ENCODE measurements at places on chromosomes 11 and 22.

DNA sequence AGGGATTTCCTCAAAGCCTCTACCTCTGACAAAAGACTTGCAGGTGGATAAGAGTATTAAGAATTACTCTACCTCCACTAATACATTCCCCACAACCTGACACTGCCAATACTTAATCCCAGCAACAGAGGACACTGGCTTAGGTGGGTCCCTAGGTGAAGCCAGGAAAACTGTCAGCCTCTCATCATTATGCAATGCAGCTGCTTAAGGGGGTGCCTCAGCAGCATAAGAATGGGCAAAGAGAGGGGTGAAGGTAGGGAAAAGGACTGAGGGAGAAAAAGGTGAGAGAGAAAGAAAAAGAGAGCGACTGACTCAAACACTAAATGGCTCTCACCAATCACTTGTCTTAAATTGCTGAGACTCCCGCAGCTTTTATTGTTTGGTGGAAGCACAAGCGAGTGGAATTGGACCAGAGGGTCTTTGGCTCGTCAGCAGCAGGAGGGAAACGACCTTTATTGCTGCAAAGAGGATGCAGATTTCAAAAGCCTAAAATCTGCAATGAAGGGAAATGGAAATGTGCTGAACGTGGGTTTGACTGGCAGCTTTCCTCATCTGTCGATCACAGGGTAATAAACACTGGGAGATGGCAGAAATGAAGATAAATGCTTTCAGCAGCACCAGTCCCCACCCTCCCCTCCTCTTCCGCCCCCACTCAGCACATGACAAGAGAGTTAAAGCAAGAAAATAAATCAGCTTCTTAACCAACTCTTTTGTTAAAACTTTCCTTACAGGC, 64.9 kb upstream of the CHRM4 start:
- DNase-seq: no peak

- DNase-seq: no peak
These were observed 711 bp downstream of the MAP3K11 start for GRCh38 chr11:65613091-65613928.

DNA sequence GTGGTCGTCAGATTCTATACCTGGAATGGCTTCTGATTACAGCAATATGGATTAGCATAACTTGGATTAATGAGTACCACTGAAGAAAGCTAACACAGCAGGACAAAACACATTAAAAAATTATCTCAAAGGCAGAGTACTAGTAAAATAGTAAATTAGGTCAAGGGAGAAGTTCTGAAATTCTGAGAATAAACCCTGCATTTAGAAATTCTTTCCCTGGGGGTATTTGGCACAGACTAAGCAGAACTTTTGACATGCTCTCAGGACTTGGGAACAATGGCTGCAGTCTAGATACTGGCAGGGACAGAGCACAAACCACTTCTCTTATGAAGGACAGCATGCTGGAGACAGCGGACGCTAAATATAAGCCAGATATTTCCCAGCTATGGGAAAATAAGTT, 85.6 kb upstream of the GRIA4 start:
- DNase-seq: no peak

DNA sequence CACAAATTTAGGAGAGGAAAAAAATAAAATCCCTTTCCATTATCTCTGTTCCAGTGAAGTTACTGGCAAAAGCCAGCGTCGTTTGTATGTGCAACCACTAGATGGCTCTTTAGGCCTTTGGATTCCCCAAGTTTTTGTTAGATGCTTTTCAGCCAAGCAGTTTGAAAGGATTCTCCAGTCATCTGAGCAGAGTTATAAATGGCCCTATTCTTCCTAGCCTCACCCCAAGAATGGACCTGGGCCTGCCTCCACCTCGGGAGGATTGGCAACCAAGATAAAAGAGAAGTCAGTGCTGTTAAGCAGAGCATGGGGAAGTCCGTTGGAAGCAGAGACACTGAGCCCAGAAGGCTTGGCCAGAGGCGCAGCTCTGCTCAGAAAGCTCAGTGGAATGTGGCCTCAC, 15.4 kb downstream of the FAM181B start:
- no peak for DNase-seq

GRCh38 chr11:63999349-64000025, 13.2 kb downstream of the OTUB1 start:
- DNase-seq: peak; percentile 44

DNA sequence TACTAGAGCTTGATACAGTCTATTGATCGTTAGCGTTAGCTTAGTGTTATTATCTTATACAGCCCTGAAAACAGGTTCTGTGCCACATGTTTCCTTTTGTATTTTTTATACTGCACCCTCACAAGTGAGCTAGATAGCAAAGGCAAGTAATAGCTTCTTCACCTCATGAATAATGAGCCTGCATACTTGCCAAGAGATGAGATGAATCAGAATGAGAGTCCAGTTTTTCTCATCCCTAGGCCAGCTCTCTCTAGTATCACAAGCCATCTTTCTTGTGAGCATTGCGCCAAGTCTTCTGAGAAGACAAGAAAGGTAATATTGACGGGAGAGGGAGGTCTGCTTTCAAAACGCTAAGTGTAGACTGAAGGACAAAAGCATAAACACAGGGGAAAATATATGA, 8.7 kb upstream of the CARD18 start:
- DNase-seq: no peak

DNA sequence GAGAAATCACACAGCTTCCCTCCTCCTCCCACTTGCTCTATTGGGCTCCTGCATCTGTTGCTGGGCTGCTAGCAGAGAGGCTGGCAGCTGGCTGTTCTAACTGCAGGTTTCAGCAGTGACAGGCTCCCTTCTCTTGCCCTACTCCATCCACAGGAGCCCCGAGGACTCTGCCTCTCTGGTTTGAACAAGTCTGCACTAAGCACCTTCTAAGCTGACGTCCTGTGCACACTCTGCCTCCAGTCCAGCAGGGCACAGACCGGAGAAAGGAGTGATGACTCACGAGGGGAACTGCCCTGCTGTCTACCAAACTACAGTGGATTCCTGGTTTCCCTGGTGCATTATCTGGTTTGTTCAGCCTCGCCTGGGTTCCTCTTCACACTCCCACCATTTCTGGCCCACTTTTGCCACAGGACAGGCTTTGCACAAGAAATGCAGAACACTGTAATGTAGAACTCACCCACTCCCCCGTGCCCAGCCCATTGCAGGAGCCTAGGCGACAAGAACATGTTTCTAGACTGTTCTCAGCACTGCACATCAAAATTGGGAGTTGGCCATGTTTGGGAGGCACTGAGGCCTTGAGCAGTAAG, 26.0 kb downstream of the IL10RA start:
- no peak for DNase-seq

DNA sequence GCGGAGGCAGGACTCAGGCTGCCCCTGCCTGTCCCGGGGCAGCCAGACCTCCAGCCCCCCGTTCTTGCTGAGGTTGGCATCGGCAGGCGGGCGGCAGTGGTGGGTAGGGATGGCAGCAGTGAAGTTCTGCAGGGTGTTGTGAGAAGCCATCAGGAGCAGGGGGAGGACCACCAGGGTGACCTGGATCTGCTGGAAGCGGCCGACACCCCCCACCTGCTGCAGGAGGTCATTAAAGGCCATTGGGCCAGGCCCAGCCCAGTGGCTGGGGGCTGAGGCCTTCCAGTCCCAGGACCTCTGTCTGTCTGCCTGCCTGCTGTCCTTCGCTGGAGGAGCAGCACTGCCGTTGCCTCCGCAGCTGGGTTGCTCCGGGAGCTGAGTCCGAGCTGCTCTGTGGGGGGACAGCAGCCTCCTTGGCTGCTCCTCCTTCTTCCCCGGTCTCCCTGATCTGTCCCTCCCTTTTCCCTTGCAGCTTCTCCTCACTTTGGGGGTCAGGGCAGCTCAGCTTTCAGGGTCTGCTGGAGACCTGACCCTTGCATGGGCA, at the start of gene SLC22A6:
SLC22A6 (minus strand) TSS at position 517 of the 541 bp plus-strand sequence; CDS start at position 240, 277 bp downstream.
- DNase-seq: no peak

DNA sequence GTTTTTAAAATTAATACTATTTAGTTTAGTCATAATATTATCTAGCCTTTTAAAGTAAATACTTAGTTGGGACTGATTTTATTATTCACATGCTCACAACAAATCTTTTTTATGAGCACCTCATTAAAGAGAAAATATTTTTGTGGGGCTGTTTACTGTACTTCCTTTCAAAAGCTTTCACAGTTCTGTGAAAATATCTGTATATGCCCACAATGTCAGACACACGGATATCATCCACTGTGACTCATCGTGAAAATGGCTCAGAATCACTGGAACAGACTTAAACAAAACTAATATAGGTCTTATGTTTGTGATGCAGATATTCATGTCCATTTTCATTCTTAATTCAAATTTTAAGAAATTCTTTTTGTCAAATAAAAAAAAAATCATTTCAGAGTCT, 305.2 kb downstream of the RAB38 start:
- no peak for DNase-seq

- no peak for DNase-seq
These were observed 299.4 kb upstream of the ANO5 start for GRCh38 chr11:21893565-21893867.

DNA sequence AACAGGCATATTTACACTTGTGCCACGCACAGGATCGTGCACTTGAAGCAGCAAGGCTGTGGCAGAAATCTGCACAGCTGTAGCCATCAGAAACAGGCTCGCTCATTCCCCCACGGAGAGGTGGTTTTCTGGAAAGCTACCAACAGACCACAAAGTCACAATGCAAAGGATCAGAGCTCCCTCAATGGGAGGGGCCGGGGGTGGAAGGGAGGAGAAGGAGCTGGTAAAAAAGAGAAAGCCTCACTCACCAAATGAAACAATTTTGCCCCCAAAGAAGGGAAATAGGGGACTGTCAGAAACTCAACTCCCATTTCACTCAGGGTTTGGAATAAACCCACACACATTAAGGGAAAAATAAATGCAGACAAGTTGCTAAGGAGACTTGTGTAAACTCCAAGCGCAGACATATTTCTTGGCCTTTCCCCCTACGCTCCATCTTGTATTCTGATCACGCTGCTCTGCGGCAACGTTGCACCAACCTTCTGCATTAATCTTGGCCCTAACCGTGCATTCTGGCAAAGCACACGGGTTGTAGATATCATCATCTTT, 43.2 kb upstream of the BLID start:
- no peak for DNase-seq

DNA sequence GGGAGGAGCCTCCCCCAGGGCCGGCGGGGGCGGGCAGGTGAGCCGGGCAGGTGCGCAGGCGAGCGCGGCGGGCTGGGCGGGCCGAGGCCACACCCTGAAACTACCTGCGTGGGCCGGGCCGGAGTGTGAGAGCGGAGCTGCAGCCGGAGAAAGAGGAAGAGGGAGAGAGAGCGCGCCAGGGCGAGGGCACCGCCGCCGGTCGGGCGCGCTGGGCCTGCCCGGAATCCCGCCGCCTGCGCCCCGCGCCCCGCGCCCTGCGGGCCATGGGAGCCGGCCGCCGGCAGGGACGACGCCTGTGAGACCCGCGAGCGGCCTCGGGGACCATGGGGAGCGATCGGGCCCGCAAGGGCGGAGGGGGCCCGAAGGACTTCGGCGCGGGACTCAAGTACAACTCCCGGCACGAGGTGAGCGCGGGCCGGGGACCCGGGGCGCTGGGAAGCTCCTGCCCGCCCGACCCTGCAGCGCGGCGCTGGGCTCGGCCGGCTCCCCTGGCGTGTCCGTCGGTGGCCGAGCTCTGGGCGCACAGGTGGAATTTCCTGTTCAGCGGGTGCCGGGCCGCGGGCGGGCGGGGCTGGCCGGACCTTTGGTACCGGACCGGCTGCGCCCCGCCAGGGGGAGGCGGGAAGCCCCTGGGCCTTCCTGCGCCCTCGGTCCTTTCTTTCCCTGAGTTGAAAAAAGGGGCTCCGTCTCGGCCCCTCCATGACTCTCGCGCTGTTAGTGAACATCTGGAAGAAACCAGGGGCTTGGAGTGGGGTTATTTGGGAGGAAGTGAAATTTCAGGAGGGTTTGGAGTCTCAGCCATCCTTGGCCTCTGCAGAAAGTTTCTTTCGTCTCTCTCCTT, at the start of gene ST14:
ST14 (plus strand) TSS at position 126 of the 841 bp plus-strand sequence; CDS start at position 324, 198 bp downstream.
- no peak for DNase-seq

- DNase-seq: no peak
These were observed 515.1 kb downstream of the TBC1D22A start for GRCh38 chr22:47277531-47277930.

DNA sequence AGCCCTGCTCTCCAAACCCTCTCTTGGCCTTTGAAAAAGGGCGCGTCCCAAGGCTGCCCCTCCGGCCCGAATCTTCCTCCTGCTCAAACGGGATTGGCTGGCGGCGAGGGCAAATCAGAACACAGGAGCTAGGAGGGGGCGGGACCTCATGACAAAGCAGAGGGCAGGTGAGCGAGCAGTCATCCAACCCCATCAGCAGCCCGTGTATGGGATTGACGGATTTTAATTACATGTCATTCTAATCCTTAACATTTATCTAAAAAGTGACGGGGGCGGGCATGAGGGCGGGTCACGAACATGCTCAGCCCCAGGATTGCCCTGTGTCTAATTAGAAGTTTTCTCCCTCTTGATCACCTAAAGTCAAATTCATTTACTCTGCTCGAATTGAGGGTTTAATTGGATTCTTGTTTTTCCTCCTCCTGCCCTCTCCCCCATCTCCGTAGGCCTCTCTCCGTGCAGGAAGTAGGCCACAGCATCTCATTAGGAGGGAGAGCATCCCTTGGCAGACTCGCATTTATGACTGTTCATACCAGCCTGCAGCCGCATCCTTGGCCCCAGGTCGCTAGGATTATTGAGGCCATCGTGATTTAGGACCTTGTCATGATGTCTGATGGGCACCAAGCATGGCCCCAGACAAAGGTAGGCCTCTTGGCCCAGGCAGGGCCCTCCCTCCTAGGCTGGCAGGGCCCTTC, 147.1 kb downstream of the CHST1 start:
- no peak for DNase-seq

- no peak for DNase-seq
These were observed at the start of gene OR4D9 for GRCh38 chr11:59510941-59511589. OR4D9 (plus strand) TSS chr11:59511539; CDS start chr11:59514913, 3,374 bp downstream.

DNA sequence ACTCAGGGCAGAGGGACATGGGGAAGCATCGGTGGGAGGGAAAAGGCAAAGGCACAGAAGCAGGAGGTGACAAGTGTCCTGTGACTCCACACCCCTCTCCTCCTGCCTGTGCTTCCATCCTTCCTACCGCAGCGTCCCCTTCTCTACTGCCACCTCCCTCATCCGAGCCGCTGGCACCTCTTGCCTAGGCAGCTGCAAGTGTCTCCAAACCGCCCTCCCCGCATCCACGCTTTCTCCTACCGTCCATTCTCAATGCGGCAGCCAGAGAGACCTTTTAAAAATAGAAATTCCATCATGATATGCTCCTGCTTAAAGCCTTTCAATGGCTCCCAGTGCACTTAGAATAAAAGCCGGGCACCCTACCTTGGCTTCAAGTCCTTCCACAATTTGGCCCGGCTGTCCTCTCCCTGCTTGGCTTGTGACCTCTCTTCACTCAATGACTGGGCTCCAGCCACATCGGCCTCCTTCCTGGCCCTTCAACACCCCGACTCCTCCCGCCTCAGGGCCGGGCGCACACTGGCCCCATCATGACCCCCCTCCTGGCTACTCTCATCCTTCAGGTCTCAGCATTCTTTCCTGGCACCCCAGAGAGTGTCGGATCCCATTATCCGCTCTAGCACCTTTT, 16.5 kb downstream of the LRRC10B start:
- DNase-seq: no peak

DNA sequence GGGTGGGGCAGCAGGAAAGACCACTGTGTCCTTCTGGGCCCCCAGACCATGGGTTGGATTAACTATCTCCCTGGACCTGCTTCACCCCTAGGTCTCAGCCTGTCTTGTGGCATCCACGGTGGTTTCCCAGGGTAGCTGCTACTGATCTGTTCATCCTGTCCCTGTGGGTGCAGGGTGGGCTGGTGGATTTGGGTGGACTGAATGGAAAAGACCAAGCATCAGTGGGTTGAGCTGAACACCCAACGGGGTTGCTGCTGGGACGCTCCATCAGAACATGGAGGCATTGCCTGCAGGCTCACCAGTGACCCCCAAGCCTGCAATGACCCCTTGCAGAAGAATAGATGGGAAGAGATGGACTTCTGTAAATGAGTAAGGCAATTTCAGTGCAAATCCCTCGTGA, 812.1 kb downstream of the TBC1D22A start:
- no peak for DNase-seq

GRCh38 chr11:6411594-6412031, 7.3 kb downstream of the APBB1 start:
- no peak for DNase-seq

Data from activated CD4-positive, alpha-beta T cell treated with anti-CD3 and anti-CD28 coated beads for 1 hour (primary cell).